ENCODE measurements at places on chromosomes 13 and 19.
A peak's percentile ranks its signal among the peaks of the same experiment; 100 is the strongest.

- peak; percentile 85 for DNase-seq
These were observed 40.3 kb downstream of the DEDD2 start for GRCh38 chr19:42176990-42177685.

DNA sequence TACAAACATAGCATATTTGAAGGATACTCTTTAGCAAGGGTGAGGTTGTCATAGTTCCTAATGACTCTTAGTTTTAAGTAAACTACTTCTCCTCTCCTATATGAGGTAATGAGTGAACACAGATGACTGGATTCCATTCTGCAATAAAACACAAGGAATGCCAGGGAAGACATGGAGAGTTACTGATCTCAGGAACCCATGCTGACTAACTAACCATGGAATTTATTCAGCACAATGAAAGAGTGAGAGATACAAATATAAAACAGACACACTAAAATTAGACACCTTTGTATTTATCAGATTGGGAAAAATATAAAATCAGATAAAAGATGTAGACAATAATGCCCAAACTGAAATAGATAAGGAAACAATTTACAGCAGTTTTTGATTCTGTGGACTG is 1525.9 kb upstream of the SLC10A2 start:
- no peak for DNase-seq

- DNase-seq = no peak
These were observed 25.3 kb upstream of the MAB21L1 start for GRCh38 chr13:35501661-35502235.

DNA sequence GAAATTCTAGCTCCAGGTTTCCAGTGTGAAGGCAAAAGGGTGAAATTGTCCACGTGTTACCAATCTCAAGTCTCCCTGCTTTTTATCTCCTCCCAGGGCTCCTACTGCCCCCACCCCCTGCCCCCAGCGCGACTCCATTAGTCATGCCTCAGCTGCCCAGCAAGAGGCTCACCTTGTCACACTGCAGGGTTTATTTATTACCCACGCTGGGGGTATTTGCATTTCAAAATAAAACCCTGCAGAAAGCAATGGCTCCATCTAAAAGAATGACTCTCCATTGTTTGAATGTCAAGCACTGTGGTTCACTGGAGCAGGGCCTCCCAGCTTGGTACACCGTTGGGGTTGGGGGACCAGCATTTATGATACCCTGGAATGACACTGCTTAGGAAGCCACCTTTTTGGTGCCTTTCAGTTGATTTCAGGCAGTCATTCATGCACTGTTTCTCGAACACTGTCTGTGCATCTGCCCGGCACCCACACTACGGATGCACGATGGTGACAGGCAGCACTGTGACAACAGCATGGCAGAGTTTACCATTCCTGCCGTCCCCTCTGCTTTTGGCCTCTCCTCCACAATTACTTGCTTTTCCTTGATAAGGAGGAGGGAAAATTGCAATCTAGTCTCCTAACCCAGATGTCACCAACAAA is 9.9 kb upstream of the POP4 start:
- DNase-seq = no peak

DNA sequence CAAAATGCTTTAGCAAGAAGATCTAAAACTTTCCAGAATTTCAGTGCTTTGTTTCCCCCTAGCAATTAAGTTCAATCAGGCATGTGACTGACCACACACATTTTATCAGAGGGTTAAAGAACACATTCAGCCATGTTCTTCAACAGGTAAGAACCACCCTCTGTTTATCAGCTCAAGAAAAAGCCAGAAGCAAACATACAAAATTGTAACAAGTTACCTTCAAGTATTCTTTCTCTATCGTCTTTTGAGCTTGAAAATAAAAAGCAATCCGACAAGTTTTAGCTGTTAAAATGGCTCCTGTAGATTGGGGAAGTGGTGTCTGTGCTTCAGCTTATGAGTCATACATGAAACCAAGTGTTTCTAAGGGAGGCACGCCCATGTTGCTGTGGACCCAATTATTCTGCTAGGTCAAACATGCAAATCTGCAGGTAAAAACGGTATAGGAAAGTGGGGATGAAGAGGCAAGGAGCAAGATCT is at the start of gene ELF1:
TSS of gene ELF1 (minus strand) at position 306 of the 477 bp plus-strand sequence. CDS start 37,262 bp downstream, outside the sequence.
- DNase-seq = no peak

- no peak for DNase-seq
These were observed 10.5 kb upstream of the GPC6 start for GRCh38 chr13:93216122-93216521.

- DNase-seq = no peak
These were observed 84.2 kb downstream of the TNFRSF19 start for GRCh38 chr13:23654111-23655110.

- no peak for DNase-seq
These were observed 2.0 kb downstream of the SPART start for GRCh38 chr13:36344173-36344572.

GRCh38 chr13:100269837-100270236 is 180.9 kb downstream of the PCCA start:
- peak; percentile 66 for DNase-seq

DNA sequence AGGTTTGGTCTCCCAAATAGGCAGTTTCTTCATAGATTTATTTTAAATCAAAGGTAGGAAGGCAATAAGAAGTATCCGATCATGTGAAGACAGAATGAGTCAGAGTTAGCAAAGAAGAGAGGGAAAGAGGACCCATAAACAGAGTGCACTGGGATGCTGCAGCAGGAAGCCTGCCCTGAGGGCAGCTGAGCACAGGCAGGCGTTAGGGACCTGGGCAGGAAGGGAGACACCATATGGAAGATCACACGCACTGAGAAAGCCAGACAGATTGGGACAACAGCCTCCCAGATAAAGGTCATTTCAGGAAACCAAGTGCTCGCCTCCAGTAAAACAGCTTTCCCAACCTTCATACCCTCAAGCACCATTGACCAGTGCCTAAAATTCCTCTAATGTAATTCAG is 598.0 kb downstream of the EFNB2 start:
- DNase-seq = no peak

DNA sequence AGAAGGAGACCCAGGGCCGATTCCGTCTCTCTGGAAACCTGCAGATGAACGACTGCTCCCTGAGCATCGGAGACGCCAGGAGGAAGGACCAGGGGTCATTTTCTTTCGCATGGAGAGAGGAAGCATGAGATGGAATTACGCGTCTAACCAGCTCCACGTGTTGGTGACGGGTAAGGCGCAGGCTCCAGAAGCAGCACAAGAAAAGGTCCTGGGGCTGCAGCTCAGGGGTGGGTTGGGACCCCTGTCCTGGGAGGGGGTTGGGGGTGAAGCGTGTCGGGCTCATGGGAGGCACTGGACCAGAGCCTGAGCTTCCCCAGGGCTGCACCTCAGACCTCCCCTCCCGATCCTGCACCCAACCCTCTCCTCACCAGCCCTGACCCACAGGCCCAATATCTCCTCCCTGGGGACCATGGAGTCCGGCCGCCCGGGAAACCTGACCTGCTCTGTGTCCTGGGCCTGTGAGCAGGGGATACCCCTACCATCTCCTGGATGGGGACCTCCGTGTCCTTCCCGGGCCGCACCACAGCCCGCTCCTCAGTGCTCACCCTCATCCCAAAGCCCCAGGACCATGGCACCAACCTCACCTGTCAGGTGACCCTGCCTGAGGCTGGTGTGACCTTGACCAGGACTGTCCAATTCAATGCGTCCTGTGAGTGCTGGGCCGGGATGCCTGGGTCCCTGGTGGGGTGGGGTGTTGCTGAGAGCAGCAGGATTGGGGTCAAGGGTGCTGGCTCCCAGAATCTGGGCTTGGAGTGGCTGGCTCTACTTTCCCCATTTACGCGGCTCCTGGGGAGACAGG is 39.6 kb upstream of the CD33 start:
- no peak for DNase-seq

DNA sequence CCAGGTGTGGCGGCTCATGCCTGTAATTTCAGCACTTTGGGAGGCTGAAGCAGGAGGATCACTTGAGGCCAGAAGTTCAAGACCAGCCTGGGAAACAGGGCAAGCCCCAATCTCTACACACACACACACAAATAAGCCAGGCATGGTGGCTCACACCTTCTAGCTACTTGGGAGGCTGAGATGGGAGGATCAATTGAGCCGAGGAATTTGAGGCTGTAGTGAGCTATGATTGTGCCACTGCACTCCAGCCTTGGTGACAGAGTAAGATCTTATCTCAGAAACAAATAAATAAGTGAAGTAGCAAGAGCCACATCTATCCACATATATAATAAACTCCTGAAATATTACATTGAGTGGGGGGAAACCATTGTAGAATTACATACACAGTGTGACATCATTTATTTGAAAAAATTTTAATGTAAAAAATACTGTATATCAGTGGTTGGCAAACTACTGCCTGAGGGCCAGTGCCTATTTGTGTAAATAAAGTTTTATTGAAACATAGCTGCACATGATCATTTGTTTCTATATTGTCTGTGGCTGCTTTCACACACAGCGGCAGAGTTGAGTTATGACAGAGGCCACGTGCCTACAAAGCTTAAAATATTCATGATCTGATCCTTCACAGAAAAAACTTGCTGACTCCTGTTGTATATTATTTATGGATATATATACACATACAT is 54.7 kb upstream of the ARHGEF7 start:
- DNase-seq = no peak

GRCh38 chr13:69618393-69618792 is 489.2 kb upstream of the ATXN8OS start:
- no peak for DNase-seq

- no peak for DNase-seq
These were observed 663.7 kb downstream of the EFNB2 start for GRCh38 chr13:105871768-105872167.

- DNase-seq = peak; percentile 47
These were observed 516.2 kb downstream of the MYO16 start for GRCh38 chr13:109145631-109146030.

DNA sequence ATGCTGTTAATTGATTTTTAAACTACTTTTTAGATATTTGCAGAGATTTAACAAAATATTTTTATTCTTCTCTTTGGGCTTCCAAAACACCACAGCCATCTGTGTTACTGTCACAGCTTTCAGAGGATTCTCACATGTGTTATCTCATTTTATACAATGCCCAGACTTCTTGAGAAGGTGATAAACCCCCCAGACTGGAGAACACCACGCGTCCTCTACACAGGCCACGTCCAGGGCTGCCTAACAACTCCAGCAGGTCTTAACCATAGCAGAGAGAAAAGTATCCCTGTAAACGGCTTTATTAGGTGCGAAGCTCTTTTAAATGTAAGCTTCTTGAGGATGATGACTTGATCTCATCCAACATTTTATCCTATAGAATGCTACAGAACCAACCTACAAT is 2.0 kb downstream of the GPR183 start:
- DNase-seq = no peak

DNA sequence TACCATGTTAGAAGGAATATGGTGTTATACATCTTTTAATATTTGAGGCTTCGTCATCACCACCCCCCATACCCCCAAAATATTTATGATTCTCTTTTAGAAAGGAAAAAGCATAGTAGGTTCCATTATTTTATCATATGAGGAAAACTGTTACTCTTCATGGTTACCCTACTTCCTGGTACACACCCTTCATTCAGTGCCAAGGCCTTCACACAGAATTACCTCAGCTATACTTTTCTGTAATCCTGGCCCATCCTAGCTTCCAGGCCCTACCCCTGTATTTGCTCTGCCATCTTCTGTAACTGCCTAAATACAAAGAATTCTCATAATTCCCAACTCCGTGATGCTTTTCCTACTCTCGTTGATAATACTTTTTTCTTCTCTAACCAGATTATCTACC is 4.3 kb upstream of the UTP14C start:
- DNase-seq = no peak

DNA sequence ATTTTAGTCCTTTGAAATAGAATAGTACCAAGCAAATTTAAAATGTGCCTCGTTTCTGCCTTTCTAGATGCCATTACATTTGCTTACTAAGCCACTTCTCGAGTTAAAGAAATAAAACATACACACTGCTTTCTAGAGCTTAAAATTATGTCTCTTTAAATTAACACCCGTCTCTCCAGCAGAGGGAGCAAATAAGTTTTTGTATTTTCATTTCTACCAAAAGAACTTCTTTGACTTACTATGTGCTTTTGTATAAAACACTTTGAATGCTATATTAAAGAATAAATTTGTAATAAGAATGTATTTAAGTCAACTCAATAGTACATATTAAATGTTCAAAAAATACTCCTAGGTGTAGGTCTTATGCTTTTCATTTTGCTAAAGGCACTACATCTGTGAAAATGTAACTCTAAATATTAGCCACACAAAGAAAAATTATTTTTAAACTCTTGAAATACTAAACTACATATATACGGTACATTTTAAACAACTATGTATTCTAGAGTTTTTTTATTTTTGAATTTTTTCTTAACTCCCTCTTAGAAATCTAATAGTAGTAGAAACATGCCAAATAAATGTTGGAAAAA is 269.3 kb upstream of the MIR17HG start:
- no peak for DNase-seq

GRCh38 chr13:93900731-93901130 is 578.8 kb downstream of the DCT start:
- DNase-seq = no peak

DNA sequence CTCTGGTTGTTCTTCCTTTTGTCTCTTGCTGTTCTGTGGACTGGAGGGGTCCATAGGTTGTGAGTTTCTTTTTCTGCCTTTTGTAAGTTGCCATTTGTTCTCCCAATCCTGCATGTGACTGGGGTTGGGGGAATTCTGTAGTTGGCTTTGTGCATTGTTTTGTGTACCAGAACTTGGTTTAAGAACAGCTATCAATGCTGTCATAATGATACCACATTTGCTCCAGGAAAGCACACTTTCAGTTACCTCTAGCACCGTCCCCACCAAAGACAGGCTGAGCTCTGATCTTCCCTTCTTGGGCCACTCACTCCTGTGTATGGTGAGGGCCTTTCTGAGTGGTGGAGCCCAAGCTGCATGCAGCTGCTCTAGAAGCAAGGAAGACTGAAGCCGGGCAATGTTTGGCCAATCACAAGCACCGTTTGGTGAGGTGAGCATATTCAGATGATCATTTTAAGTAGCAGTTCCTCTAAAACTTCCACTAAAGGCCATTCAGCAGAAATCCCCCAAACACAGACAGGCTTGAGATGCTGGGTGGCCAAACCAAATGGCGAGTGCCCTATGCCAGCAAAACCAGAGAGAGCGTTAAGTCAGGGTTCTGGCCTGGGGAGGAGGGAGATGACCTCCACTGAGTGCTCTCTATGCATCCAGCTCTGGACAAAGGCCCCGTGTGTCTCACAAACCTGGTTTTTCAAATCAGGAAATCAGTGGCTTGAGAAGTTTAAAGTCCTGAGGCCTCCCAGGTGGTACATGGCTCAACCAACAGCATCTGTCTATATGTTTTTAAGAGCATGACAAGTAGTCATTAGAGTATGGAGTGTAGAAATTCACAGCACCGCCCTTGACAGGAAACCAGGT is 120.7 kb upstream of the SPATA13 start:
- DNase-seq = peak; percentile 42

- no peak for DNase-seq
These were observed 224.9 kb upstream of the STARD13 start for GRCh38 chr13:33510350-33510970.

Measured in head of caudate nucleus (tissue), 42 donors.